CD8-positive, alpha-beta memory T cell (primary cell): ENCODE measurements at places on chromosomes 12 and 14. TPM values are rescaled to one million over a fixed set of nuclear protein-coding genes. Genes with fewer than 3 reads are reported as not detected.

TPPP2 gene
- not detected for total RNA-seq

CIROP gene
- not detected for total RNA-seq

DNA sequence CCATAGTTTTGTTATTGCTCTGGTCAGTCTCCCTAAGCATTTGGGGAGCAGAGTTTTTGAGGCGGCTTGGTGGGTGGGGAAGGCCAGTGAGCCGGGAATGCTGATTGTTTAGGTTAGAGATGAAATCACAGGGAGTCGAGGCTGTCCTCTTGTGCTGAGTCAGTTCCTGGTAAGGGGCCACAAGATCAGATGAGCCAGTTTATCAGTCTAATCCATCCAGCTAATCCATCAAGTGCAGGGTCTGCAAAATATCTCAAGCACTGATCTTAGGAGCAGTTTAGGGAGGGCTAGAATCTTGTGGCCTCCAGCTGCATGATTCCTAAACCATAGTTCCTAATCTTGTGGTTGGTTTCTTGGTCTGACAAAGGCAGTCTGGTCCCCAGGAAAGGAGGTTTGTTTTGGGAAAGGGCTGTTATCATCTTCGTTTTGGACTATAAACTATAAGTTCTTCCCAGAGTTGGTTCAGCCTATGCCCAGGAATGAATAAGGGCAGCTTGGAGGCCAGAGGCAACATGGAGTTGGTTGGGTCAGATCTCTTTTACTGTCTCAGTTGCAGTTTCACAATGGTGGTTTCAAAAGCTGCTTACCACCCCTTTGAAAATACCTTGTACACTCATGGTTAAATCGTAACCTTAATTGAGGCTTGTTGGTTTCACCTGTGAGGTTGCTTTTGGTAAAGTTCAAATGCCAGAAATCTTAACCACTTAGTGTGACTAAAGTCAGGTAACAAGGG, 33.6 kb upstream of the HIGD1C start:
- DNase-seq: no peak

KRT85 gene
- not detected for total RNA-seq

- no peak for DNase-seq
These were observed 187.4 kb upstream of the RASSF8 start for GRCh38 chr12:25771041-25771440.

POTEM gene
- not detected for total RNA-seq

DNA sequence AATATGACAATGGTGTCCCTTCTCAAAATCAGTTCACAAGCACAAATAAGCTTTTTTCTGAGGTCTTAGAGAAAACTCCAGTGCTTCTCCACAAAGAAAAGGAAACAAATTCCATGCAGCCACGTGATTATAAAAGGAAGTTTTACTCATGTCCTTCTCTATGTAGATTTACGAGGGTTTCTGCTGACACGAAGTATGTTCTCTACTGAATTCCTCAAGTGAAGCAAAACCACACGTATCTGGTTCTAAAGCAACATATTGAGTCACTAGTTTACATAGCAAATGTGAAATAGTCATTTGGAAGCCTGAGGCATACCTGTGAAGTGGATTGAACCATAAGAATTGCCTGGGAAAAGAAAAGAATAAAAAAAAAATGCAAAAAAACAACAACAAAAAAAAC, 31.9 kb downstream of the BMP4 start:
- DNase-seq: no peak

GRCh38 chr14:85122690-85123089, 407.3 kb upstream of the FLRT2 start:
- DNase-seq: no peak

DNA sequence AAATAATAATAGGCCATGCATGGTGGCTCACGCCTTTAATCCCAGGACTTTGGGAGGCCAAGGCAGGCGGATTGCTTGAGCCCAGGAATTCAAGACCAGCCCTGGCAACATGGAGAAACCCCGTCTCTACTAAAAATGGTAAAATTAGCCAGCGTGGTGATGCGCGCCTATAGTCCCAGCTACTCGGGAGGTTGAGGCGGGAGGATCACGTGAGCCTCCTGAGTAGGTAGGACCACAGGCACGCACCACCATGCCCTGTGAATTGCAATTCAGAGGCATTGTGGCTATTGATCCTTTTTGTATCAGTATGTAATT, 2.3 kb downstream of the ARHGDIB start:
- no peak for DNase-seq

- DNase-seq: no peak
These were observed 19.7 kb upstream of the TMCC3 start for GRCh38 chr12:94670075-94670474.

GRCh38 chr12:110254971-110255540, 26.0 kb upstream of the ATP2A2 start:
- DNase-seq: no peak

- no peak for DNase-seq
These were observed 557.2 kb upstream of the STXBP6 start for GRCh38 chr14:25607192-25607591.

DNA sequence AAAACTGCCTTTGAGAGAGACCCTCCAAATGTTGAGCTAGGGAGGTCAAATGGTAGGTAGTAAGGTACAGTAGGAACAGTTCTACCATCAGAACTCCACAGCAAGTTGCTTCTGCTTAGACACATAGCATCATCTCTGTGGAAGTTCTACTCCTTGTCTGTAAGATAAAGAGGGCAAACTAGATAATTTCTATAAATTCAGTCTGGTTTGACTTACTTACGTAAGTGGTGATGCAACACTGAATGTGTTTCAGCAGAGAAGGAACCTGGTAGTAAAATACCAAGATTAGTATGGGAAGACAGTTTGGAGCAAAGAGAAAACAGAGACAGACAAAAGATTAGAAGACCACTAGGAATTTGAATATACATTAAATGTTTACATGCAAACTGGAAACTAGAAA, 42.0 kb downstream of the KITLG start:
- DNase-seq: no peak

DNA sequence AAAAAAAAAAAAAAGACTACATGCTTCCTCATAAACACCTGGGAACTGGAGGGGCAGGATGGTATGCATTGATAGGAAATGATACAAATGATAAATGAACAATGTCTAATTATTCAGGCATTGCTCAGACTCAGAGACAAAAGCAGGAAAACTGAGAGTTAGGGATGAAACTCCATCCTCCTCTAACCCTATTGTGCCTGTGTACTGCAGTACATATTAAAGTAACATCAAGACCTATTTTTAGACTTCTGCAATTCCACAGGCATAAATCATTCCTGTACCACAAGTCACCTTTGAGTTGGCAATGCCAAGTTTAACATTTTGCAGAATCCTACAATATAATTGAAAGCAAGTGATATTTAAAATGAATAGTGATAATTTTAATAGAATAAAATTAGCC, 156.5 kb upstream of the USP15 start:
- DNase-seq: no peak

DNA sequence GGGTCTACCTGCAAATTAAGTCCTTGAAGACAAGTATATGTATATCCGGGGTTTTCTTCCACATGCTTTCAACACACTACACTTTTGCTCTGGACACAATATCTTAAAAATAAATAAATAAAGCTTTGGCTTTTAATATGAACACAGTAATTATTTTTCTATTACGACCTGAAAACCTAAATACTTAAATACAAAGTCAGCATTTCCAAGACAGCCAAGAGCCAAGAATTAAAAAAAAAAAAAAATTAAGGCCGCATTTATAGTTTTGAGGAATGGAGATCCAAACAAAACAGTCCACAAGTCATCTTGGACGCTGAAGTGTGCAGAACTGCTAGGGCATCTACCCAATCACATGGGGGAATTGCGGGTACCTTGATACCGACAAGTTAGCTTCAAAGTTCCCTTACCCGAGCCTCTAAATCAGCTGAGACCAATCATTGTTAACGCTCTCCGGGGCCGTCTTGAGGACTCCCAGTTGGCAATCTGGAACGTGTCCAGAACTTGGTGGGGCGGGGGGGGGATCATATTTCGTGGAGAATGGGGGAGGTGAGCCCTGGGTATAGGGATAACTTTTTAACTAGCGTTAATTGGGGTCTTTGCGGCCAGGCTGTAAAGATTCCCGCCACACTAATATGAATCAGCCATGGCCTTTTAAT, 731 bp upstream of the PCNX4 start:
- peak; percentile 30 for DNase-seq

- DNase-seq: no peak
These were observed 24.3 kb downstream of the BCL2L14 start for GRCh38 chr12:12095021-12095420.

DNA sequence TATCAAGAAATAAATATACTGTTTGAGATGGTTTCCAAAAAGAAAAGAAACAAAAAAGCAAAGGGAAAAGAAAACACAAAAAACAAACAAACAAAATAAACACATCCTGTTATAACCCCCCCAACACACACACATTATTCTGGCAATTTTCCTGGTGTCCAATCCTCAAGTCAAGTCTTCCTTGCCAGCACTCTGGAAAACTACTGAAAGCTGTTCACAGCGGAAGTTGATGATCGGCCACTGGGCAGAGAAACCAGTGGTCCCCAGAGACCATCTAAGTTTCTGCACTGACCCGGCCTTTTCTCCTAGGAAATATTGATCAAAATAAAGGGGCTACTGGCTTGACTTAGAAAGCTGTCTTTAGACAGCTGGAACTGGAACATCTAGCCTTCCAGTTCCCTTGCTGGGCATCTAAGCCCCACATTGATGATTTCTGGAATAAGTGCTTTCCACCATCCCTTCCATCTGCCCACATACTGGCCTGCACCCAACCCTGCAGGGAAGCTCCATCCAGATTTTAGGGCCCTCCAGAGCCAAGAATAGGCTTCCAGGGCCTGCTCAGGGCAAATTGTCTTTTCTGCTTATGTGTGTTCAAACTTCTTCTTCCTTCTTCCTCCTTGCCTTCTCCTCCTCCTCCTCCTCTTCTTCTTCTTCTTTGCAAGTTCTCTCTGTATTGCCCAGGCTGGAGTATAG, 11.6 kb upstream of the PPP1CC start:
- DNase-seq: no peak
